ENCODE measurements at places on chromosomes 16 and 17.

GRCh38 chr16:27316038-27316680, 2.4 kb downstream of the IL4R start:
- DNase-seq: no peak

DNA sequence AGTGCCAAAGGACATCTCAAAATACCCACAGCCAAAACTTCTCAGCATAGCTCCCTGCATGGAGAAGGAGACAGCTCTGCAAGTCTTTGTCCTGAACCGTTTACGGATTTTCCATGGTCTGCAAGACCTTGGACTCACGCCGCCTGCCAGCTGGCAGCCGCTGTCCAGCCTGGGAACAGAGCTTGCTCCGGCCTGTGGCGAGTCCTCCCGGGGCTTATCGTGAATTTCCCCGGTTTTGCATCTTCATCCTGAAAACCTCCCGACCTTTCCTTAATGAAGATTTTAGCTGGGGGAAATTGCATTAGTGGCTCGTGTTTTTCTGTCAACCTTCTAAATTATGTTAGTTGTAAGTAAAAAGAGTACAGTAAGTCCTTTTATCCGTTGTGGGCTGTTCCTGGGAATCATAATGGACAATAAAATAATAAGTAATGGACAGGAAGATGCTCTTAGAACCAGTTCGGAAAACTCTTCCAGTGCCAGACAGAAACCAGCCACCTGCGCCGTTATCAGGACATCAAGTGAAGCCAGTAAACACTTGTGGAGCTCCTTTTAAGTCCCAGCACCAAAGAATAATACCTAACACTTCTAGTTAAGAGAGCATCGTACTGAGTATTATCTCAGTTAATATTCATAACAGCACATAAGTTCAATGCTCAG, 112.4 kb upstream of the NOL11 start:
- DNase-seq: peak; percentile 24

GRCh38 chr16:67177743-67178699, 5.7 kb downstream of the MATCAP1 start:
- DNase-seq: no peak

DNA sequence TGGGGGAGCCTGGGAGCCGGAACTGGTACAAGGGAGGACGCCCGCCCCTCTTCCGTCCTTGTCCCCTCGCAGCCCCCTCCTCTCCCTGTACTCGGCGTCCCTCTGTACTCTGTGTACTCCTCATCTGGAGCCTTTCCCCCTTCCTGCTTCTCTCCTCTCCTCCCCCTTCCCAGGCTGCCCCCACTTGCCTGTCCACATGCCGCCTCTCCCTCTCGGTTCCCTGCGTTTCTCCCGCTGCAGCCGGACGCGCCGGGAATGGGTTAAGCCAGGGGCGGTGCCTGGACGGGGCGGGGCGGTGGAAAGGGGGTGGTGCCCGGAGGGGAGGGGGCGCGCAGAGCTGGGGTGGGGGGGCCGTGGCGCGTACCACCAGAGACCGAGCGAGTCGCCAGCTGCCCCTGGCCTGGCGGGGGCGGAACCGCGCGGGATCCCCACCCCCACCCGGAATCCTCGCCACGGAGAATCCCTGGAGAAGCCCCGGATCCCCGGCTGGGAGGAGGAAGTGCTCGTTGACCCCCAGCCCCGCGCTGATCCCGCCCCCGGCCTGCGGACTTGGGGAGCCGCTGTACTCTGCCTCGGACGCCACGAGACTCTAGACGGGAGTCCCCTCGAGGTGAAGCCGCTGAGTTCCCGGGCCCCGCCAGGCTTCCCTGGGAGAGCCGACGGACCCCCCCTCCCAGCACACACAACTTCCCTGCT, 22.6 kb downstream of the GJD3 start:
- DNase-seq: peak; percentile 55

DNA sequence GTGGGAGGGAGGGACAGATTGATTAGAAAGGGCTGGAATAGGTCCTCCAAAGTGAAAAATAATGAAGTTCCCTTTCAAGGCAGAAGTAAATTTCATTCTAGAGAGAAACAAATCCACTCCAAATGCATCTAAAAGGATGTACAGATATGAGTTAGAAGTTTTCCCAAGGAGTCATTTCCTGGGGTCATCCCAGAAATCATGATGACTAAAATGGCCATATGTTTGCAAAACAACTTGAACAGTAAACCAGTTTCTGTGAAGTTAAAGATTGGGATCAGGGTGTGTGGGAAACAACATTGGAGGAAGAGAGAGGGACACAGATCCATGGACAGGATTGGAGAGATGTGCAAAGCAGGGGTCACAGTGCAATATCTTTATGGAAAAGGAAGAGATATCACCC, 32.5 kb upstream of the ARHGAP44 start:
- no peak for DNase-seq

All from astrocyte (in vitro differentiated cells and primary cell).